ENCODE measurements at places on chromosomes 2 and 18.

DNA sequence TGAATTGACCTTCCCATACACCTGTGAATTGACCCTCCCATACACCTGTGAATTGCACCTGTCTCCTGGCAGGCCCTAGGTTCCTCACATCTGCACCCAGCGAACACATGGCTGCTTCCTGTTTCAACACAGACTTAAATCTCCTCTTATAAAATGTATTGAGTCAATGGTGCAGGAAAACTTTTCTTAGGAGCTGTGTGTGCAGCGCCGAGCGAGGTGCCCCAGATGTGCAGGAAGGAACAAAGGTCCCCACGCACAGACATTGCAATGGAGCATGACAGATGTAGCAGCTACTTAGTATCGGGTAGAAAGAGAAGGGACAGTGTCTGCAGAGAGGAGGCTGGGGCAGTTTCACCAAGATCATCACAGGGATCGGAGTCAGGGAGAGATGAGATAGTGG, 85.5 kb upstream of the PXDN start:
- no peak for DNase-seq

DNA sequence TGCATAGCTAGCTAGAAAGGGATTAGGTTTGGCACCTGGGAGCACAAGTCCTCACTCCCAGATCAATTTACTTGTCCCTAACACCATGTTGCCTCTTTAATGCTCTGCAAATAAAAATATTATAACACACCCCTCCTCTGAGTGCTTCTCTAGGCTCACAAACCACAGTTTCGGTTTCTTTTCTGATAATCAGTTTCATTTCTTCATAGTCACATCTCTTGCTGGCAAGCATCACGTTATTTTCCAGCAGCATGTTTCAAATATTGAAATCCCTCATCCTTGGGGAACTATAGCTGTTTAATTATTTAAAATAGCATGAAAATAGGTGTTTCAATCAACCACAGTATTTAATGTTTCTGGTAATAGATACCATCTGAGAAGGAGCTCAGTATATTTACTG, 13.9 kb upstream of the SMCHD1 start:
- DNase-seq: no peak

GRCh38 chr2:174602745-174603144, 5.1 kb upstream of the WIPF1 start:
- DNase-seq: no peak

DNA sequence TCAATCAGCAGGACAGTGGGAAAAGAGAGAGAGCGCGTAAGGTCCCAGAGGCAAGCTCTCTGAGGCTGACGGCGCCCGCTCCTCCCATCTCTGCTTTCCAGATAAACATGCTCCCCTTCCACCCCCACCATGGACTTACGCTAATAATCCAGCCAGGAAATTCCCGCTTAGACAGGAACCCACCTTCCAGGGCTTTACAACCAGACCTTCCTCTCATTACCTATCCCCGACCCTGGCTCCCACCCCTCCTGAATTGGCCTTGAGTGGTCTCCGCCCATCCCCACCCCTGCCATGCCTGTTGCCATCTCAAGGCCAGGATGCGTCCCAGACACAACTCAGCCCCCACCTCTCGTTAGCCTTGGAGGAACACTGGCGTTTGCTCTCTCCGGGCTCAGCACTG, 131.1 kb downstream of the SMAD2 start:
- DNase-seq: no peak

- DNase-seq: peak; percentile 70
Measured at GRCh38 chr18:56199580-56200330, 438.6 kb downstream of the TXNL1 start.

GRCh38 chr2:11065833-11066485, 89.3 kb upstream of the SLC66A3 start:
- DNase-seq: no peak

DNA sequence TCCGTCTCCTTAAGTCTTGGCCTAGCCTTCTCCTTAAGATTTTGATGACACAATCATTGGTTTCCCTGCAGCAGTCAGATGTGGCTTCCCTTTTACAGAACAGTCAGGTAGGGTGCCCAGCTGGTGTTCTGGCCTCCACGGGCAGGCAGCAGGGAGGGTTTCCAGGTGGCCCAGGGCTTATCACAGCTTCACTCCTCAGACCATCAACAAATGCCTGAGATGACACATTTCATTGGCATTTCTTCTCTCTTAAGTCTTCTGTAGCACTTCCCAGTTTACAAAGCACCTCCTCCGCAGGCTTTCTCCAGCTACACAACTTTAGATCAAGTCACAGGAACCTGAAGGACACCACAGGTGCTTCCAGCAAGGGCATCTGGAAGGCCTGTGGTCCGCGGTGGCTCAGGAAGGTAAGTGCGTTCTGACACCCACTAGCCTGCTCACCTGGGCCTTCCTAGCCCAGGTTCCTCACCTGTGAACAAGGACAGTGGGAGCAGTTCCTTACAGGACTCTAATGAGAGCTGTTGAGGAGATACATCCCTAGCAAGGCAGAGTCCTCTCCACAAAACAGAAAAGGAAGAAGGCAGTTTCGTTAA, 37.6 kb downstream of the PTPN18 start:
- DNase-seq: no peak

DNA sequence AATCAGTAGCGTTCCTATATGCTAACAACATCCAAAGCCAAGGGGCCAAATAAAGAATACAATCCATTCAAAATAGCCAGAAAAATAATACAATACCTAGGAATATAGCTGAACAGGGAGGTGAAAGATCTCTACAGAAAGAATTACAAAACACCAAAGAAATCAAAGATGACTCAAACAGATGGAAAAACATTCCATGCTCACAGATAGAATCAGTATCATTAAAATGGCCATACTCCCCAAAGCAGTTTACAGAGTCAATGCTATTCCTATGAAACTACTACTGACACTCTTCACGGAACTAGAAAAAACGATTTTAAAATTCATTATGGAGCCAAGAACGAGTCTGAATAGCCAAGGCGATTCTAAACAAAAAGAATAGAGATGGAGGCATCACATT, 57.4 kb downstream of the CCBE1 start:
- DNase-seq: no peak

GRCh38 chr2:219169930-219170654, at the start of gene SLC23A3:
TSS of gene SLC23A3 (minus strand) at chr2:219170029. CDS start at chr2:219169984, 45 bp downstream.
- DNase-seq: no peak

GRCh38 chr2:180291060-180291459, 284.0 kb upstream of the CWC22 start:
- no peak for DNase-seq

GRCh38 chr2:9260464-9260918, 53.9 kb downstream of the ASAP2 start:
- peak; percentile 47 for DNase-seq

- DNase-seq: no peak
Measured at GRCh38 chr2:118269408-118270051, 181.3 kb downstream of the INSIG2 start.

DNA sequence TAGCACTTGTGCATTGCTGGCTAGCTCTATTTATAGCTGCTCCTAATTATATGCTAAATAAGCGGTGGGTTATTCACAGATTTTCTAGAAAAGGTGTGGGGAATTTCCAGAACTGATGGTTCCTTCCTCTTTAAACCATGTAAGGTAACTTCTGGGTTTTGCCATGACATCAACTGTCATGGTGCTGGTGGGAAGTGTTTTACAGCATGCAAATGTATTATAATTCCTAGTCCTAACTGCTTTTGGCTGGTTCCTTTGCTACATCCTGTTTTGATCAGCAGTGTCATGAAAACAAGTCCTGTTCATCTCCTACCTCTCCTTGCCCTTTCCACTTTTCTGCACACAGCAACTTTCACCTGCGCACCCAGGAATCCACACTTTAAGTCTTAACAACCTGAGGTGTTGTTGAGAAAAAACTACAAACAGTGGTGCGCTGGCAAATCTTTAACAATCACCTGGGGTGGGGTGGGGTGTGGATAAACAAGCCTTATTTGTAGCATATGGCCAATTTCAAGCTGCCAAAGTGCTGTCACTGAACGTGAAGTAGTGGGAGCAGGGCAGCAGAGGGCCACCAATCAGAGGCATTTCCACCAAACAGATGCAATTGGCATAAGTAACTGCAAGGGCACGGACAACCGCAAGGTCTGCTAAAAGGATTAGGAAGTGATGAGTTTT, 33.4 kb upstream of the SKOR2 start:
- no peak for DNase-seq

DNA sequence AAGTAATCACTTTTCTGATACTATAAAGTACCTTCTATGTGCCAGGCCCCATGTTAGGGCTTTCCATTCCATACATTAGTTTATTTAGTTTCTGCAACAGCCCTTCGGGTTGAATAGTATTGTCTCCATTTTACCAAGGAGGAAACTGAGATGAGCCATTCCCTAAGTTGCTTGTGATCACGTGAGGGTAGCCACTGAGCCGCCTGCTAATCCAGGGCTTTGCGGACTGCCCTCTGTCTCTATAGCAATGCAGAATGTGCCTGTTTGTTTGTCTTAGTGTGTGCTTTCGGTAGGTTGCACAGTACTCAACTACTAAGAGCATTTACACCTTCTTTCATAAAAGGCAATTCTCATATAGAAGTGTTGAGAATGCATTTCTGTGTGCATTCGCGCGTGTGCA, 5.0 kb downstream of the EMILIN2 start:
- no peak for DNase-seq

DNA sequence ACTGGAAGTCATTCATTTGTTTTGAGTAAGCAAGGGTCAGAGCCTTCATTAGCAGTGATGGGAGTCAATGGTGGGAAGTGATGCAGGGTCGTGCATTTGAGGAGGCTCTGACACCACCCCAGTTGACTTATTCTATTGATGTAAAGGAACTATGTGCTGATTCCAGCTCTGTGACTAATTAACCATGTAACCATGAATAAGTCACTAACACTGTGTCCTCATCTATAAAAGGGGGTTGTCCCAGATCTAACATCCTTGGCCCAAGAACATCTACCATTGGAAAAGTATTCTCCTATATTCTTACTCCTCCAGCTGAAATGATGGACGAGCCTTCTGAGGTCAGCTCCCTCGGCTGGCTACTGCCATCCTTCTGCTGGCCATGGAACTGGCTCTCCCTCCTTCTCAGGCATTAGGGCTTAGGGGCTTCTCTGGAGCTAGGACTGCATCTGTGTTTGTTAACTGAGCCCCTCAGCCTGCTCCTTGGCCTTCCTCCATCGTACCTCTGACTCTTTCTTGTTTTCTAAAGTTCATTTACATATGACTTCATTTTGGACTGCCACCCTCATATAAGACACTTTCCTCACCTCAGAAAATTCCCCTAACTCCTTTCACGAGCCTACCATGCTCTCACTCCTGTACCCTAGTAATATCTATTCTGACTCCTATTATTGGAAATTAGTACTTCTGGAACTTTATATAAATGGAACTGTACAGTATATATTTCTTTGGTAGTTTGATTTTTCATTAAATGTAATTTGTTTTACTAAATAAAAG, 115.5 kb downstream of the KCTD1 start:
- no peak for DNase-seq

DNA sequence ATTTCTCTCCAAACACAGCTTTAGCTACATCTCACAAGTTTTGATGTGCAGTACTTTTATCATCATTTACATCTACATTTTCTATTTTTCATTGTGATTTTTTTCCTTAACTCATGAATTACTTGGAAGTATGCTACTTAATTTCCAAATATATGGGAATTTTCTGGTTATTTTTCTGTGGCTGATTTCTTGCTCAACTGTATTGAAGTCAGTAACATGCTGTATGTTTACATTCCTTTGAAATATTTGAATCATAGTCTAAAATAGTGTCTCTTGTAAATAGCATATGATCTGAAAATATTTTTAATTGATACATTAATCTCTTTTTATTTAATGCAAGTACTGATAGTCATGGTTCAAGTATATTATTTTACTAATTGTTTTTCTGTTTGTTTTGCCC, 26.0 kb upstream of the GALNT5 start:
- no peak for DNase-seq

GRCh38 chr18:40494603-40495002, 1460.4 kb upstream of the PIK3C3 start:
- DNase-seq: no peak

DNA sequence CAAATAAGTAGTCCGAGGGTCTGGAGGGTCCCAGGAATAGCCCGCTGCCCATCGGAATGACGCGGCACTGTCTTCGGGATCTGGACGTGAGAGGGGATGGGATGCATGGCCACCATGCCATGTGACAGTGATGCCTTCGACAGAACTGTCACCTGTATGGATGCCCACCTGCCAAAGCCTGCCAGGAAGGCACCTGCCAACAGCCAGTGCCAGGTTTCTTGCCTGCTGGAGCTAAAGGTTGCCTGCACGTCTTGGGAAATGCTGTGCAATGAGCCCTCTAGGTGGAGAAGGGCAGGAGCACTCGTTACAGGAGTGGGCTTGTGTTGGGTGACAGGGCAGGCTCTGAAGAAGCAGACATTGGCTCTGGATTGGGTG, 20.5 kb downstream of the GPR35 start:
- DNase-seq: no peak

- no peak for DNase-seq
Measured at GRCh38 chr2:189798312-189799029, 14.2 kb downstream of the PMS1 start.

DNA sequence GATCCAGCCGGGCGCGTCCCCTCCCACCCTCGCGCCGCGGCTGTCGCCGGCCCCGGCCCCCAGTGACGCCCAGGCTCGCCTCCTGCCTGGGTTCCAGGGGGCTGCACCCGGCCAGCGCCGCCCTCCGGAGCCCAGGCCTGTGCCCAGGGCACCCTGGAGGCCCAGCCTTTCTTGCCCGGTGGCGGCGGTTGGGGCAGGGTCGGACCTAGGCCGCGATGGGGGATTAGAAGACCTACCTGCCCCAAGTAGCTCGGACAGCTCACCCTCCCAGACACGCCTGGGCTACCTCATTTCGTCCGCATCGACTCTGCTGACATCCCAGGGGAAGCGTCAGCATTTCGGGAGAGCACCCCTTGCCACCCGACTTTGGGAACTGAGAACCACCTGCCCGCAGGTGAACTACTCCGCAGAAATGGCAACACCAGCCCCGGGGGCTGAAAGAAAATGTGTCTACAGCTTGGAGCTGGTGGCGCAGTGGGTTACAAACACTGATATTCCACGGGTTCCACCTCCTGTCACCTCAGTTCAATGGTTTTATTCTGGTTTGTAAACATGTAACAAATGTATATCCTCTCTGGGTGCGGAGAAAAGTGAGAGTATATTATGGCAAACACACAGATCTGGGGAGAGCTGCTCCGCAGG, 834 bp upstream of the ARL4C start:
- no peak for DNase-seq

GRCh38 chr2:118457951-118458350, 369.7 kb downstream of the INSIG2 start:
- DNase-seq: no peak

DNA sequence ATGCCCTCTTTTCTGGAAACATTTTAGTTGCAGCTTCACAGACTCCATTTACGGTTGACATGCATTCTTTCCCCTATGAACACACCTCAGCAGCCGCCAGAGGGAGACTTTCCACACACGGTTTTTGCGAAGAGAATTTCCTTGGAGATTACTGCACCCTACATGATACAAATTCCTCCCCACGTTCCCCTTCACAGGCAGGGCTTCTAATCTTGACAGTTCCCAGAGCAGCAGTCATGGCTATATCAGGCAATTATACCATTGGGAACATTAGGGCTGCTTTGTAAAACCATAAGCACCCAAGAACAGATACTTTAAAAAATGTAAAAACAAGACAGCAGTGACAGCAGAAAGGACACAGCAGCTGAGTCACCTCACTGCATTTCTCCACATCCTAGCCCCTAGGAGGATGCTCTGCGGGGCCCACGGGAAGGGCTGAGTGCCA, 253.8 kb downstream of the TGIF1 start:
- DNase-seq: peak; percentile 13
